Activated CD4-positive, CD25-positive, alpha-beta regulatory T cell (primary cell): ENCODE measurements at places on chromosomes 16 and 17.

- DNase-seq = no peak
Measured at GRCh38 chr16:68528233-68528632, 10.9 kb upstream of the ZFP90 start.

GRCh38 chr17:82018989-82019689 is 3.5 kb downstream of the CENPX start:
- no peak for DNase-seq

- DNase-seq = no peak
Measured at GRCh38 chr16:68948230-68948910, 105.0 kb downstream of the TANGO6 start.

- no peak for DNase-seq
Measured at GRCh38 chr17:60354223-60354622, 37.7 kb downstream of the USP32 start.

DNA sequence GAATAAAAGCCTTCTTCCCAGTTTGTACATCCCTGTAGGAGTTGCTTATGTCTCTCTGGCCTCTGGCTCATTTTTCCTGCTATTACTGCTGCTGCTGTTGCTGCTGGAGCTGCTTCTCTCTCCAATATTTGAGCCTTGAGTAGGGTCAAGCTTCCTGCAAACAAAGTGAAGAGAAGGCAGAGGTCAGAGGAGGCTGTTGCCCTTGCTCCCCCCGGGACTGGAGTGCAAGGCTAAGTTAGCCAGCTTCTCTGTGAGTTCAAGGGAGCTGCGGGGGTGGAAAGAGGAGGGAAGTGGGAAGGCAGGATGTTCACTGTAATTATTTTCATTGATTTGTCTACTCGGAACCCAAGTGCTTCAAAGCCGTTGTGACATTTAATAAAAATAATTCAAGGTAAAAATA is 77.0 kb upstream of the TMEM132E start:
- no peak for DNase-seq

GRCh38 chr16:47320546-47321310 is 140.1 kb downstream of the ITFG1 start:
- DNase-seq = no peak

DNA sequence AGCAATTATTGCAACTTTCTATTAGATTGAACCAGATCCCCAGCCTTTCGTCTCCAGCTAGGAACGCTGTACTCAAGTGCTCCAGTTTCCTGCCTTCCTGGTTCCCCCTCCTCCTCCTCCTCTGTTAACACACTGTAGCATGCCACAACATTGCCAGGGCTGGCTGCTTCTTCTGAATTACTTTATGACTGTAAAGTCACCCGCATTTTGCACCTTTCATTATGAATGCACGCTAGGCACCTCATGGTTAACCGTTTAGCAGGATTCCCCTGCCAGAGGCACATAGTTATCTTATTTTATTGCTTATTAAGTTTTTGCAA is 4.5 kb downstream of the ZNF423 start:
- no peak for DNase-seq

DNA sequence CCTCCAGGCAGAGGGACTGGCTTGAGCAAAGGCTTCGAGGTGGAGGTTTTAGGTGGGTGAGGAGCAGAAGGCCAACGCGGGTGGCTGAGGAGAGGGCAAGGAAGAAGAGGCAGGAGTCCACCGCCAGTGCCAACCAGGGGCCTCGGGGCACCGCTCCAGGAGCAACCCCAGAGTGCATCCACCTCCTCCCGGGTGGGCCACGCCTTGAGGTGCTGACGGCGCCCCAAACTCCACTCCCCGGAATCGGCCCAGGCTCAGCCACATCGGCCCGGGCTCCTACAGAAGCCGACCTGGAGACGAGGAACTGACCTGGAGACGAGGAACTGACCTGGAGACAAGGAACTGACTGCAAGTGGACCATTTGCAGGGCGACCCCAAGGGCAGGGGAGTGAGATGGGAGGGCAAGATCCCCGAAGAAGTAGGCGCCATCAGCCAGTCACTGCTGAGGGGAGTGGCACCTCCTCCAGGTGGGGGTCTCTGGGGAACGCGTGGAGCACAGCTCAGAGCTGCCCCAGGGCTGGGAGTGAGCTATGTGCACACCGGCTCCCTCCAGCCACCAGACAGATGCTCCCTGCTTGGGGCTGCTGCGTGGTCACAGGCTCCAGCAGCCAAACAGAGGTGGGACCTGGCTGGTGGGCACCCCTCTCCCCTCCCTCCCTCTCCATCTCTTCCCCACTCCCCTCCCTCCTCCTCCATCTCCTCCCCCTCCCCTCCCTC is 29.2 kb upstream of the CBFA2T3 start:
- no peak for DNase-seq

- peak; percentile 14 for DNase-seq
Measured at GRCh38 chr17:17819561-17819995, 17.2 kb downstream of the SREBF1 start.

GRCh38 chr17:76376318-76377133 is 7.9 kb upstream of the SPHK1 start:
- no peak for DNase-seq

GRCh38 chr17:40487371-40488020 is 13.9 kb downstream of the TNS4 start:
- DNase-seq = no peak

GRCh38 chr16:88310796-88311605 is 71.8 kb upstream of the ZNF469 start:
- no peak for DNase-seq
